Fibroblast of skin of right quadriceps (primary cell): ENCODE measurements at places on chromosomes 3 and 15.

DNA sequence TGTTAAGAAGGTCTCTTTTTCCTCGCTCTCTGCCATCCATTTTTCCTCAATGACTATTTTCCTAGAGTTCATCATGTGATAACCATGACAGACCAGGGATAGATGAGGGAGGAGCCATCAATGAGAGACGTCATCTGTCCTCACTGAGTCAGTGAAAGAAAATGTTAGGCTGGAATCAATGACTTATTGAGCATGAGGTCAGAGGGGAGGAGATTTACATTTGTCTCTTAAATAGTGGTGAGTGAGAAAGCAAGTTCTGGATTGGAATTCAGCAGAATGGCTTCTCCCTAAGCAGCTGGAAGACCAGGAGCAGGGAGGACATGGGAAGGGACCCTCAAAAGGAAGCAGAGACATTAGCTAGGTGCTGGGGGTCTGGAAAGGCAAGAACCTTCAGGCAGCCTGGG is 28.2 kb upstream of the USP3 start:
- DNase-seq: peak; percentile 97

DNA sequence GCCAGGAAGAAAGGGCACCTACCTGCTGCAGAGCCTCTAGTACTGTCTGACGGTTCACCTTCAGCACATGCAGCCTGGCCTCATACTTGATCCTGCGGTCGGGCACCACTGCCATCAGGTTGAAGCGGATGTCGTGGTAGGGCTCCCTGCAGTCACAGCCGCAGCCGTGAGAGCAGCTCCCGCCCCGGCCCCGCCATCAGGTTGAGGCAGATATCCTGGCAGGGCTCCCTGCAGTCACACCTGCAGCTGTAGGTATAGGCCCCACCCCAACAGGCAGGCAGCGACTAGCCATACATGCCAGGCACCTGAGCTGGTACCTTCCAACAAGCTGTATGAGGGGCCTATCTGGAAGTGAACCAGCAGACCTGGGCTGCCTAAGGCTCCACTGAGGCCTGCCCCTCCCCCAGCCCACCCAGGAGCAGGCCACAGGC is 38.7 kb downstream of the SEMA3G start:
- no peak for DNase-seq

- peak; percentile 96 for DNase-seq
These were observed 35.6 kb downstream of the RTP4 start for GRCh38 chr3:187403768-187404288.

DNA sequence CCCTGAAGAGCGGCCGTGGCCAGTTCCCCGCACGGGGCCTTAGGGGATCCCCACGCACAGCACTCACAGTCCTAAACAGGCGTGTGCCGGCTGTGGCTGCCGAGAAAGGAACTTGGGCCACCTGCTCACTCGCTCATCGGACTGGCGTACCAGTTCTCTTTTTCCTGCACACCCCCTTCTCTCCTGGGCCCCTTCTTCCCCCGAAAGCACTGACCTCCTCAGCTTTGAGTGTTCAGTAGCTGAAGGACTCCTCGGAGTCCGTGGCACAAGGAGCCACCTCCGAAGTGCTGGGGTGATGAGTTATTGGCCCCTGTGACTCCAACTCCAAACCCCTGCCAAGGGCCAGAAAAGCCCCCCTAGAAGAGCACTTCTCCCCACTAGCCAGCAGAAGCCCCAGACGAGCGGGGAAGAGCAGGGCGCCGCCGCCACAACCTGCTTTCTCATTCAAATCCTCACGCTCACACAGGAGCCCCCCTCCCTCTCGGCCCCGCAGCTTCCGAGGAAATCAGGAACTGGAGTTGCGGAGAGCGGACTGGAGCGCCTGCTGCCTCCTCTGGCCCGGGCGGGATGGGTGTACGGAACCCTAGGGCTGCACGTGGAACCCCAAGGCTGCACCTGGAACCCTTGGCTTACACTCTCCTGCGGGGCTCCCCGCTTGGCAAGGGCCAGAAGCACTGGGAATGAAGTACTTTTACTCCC is at the start of gene PLCH1:
Gene PLCH1, minus strand, starts transcription at position 446 of the 699 bp plus-strand sequence. CDS start 40,847 bp downstream, outside the sequence.
- DNase-seq: peak; percentile 43

GRCh38 chr15:25939122-25939521 is 76.0 kb upstream of the ATP10A start:
- DNase-seq: no peak

DNA sequence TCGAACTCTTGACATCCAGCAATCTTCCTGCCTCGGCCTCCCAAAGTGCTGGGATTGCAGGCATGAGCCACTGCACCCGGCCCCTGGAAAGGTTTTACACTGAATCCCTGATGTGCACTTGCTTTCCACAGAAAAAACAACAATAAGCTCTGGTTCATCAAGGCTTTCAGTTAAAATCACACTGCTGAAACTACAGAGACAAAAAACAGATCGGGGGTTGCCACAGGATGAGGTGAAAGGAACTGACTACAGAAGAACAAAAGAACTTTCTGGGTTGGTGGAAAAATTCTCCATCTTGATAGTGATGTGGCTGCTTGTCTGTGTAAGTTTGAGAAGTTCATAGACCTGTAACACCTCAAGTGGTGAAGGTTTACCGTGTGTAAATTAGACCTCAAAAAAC is 2.9 kb downstream of the RAB43 start:
- no peak for DNase-seq

GRCh38 chr15:95485367-95485766 is 845.1 kb upstream of the NR2F2 start:
- no peak for DNase-seq

DNA sequence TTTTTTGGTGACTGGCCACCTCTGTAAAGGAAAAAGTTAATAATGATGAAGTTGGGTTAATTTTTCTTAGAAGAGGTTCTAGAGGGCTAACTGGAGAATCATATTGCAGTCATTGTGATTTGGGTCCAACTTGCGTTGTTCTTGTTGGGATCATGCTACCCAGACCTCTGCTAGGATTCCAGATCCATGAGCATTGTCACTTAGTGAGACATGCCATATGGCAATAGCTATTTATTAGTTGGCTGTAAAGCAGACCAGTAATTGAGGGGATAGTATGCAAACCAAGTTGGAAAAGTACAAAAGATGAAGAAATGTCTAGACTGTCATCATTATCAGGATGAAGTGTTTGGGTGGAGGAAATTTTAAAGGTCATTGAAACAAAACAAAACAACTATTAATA is 30.7 kb upstream of the P2RY12 start:
- no peak for DNase-seq

- DNase-seq: no peak
These were observed 21.9 kb downstream of the OXNAD1 start for GRCh38 chr3:16286751-16287543.

DNA sequence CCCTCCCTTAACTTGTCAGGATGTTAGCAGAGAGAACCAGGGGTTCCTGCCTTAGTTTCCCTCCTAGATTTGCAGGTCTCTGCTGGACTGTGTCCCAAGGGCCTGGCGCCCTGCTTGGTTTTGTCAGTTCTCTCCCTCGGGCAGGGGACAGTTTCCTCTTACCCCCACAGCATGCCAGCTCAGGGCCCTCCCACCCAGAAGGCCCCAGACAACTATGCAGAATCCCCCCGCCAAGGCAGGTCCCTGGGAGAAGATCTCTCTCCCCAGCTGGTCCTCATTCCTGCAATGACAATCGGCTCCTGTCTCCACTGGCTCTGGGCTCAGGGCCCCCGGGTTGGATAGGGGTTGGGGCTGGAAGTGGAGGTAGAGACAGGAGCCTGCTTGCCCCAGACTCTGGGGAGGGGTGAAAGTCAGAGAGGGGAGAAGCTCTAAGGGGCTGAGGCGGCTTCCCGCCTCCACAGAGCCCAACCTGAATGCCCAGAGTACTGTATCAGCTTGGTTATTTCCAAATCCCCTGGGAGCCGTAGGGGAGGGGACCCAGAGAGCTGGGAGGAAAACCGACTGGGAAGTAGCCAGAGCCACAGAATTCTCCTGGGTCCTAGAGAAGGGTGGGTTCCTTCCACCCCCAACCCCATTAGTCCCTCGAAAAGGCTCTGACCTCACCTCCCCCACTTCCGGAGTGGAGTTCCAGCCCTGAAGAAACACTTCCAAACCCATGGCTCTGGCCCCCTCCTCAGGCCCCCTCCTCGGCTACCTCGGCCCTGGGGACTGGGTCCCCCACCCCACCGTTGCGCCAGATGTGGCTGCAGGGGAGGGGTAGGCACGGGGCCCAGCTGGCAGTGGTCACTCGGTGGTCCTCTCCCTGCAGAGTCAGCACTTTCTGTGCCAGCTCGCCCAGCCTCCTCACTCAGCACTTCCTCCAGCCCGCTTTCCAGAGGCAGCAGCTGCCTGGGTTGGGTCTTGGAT is 3.8 kb upstream of the LOXL1 start:
- DNase-seq: peak; percentile 91

- DNase-seq: no peak
These were observed 88.7 kb upstream of the C15orf39 start for GRCh38 chr15:75112848-75113492.

DNA sequence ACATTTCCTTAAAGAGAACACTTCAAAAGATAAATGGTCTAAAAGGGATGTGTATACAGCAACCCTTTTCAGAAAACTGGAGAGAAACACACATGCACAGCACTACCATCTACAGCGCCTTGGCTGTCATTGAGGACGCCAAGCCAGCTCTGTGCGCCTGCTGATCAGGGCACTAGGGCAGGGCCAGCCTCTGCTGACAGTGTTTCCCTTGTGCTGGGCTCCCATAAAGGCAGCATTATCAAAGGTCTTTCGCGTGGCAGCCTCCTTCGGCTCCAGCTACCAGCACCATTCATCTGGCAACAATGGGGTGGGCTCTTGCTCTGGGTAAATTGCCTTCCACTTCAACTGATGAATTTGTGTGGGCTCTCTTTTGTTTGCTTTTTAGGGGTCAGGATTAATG is 53.4 kb downstream of the LDHAL6B start:
- no peak for DNase-seq

GRCh38 chr3:39383881-39384664 is 903 bp downstream of the SLC25A38 start:
- DNase-seq: peak; percentile 88

DNA sequence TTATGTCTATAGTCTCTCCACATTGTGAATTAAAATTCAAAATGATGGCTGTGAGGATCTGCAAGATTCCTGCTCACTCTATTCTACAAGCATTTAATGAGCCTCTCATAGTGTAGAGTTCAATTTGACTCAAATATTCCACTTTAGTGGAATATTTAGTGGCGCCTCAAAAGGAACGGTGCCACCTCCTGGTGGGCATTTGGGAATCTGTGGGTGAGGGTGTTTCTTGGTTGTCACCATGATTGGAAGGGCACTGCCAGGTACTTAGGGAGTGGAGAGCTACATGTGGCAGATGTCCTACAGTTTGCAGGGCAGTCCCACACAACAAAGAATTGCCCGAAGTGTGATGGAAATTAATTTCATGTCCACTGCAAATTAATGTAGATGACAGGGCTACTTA is 21.5 kb upstream of the KCNMB3 start:
- peak; percentile 6 for DNase-seq

- DNase-seq: no peak
These were observed 66.0 kb downstream of the CGNL1 start for GRCh38 chr15:57442335-57442734.

- peak; percentile 39 for DNase-seq
These were observed 263.7 kb upstream of the THBS1 start for GRCh38 chr15:39317225-39317624.

DNA sequence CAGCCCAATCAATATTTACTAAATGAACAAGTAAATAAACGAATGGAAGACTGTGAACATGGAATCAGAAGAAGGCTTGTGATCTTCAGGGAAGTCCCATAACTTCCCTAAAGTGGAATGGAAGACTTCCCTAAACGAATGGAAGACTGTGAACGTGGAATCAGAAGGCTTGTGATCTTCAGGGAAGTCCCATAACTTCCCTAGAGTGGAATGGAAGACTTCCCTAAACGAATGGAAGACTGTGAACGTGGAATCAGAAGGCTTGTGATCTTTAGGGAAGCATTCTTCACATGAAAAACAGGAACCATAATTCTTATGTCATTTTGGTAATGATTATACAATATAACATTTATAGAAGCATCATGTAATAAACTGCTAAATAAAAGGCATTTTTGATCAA is 38.8 kb downstream of the EOGT start:
- no peak for DNase-seq

DNA sequence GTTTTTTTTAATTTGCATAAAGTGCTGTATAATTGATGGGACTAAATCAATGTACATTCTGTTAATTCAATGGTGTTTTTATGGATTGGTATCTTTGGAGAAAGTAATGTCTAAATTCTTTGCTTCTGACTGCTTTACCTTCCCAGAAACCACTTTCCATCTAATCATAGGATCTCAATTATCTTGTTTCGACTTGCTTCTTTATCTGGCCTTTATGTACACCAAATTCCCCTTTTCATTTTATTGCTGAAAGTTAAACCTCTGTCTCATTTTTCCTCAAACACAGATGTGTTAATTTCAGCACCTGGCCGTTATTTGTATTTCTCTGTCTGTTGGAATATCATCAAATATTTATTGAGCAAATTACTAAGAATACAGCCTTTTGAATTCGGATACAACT is 287.3 kb upstream of the GBE1 start:
- no peak for DNase-seq

GRCh38 chr3:111236836-111237713 is 165.5 kb downstream of the NECTIN3 start:
- peak; percentile 63 for DNase-seq

GRCh38 chr3:132554437-132554836 is 42.6 kb upstream of the ACKR4 start:
- peak; percentile 29 for DNase-seq

DNA sequence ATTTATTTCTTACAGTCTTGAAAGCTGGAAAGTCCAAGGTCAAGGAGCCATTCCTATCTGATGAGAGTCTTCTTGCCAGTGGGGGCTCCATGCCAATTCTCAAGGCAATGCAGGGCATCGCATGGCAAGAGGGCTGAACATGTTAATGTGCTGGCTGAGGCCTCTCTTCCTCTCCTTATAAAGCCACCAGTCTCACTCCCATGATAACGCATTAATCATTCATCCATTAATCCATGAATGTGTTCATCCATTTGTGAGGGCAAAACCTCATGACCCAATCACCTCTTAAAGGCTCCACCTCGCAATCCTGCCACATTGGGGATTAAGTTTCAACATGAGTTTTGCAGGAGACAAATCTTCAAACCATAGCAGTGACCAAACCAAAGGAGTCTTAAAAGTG is 118.3 kb downstream of the PROS1 start:
- DNase-seq: no peak

GRCh38 chr15:89442671-89443307 is 53.6 kb downstream of the RHCG start:
- peak; percentile 11 for DNase-seq

GRCh38 chr3:76122007-76122406 is 336.7 kb upstream of the ZNF717 start:
- no peak for DNase-seq

GRCh38 chr3:72245183-72245811 is 460.3 kb upstream of the PROK2 start:
- DNase-seq: no peak
